Body of pancreas (tissue), 4 donors: ENCODE measurements at places on chromosomes 11 and 22.

GRCh38 chr22:39658367-39658766, 87.8 kb downstream of the CACNA1I start:
- no peak for DNase-seq

GRCh38 chr22:25370322-25370721, 150.9 kb downstream of the CRYBB2 start:
- no peak for DNase-seq

DNA sequence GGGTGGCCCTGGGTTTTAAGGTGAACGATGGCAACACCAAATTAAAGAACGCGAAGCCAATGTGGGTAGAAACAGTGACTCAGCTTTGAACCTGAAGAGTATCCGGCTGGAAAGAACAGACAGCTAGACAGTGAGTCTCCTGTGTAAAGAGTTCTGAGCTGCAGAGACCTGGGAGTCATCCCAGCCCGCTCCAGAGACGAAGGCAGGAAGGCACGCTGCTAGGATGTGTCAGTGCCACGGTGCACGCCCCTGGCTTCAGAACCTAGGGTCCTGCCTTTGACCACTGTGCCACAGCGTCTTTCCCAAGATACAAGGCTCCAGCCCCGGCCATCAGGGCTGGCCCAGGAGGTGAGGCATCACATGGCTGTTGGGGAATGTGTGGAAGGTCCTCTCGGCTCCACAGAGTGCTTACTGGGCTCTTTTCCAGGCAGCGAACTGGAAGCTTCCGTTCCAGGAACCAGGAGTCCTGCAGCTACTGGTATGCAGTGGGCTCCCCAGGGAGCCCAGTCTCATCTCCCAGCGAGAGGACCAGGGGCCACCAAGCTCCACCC, 29.9 kb downstream of the LRFN4 start:
- no peak for DNase-seq

- DNase-seq, result no peak
Observed at GRCh38 chr11:112394304-112394703, 133.6 kb upstream of the PLET1 start.

- no peak for DNase-seq
Observed at GRCh38 chr22:42794551-42795510, 62.2 kb downstream of the ARFGAP3 start.

GRCh38 chr11:47511917-47512316, 41.0 kb downstream of the CELF1 start:
- no peak for DNase-seq

GRCh38 chr11:118646393-118646792, 33.1 kb downstream of the TREH start:
- peak; percentile 1 for DNase-seq

GRCh38 chr11:118045191-118045590, 31.7 kb upstream of the TMPRSS4 start:
- DNase-seq, result no peak

DNA sequence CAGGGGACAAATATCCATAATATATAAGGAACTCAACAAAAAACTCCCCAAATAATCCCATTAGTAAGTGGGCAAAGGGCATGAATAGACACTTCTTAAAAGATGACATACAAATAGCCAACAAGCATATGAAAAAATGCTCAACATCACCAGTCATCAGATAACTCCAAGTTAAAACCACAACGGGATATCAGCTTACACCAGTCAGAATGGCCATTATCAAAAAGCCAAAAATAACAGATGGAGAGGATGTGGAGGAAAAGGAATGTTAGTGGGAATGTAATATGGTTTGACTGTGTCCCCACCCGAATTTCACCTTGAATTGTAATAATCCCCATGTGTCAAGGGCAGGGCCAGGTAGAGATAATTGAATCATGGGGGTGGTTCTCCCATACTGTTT, 350.1 kb downstream of the GUCY1A2 start:
- DNase-seq, result no peak
